ENCODE measurements at places on chromosomes 7 and 10.
A peak's percentile ranks its signal among the peaks of the same experiment; 100 is the strongest.

GRCh38 chr10:36345807-36346206 lies 703.7 kb upstream of the FZD8 start:
- no peak for DNase-seq

- no peak for DNase-seq
These were observed 118.1 kb upstream of the EGR2 start for GRCh38 chr10:62934258-62934657.

- no peak for DNase-seq
These were observed 390.8 kb downstream of the POM121L12 start for GRCh38 chr7:53426145-53426750.

GRCh38 chr7:36717586-36717985 lies 6.7 kb downstream of the AOAH start:
- DNase-seq, result no peak

DNA sequence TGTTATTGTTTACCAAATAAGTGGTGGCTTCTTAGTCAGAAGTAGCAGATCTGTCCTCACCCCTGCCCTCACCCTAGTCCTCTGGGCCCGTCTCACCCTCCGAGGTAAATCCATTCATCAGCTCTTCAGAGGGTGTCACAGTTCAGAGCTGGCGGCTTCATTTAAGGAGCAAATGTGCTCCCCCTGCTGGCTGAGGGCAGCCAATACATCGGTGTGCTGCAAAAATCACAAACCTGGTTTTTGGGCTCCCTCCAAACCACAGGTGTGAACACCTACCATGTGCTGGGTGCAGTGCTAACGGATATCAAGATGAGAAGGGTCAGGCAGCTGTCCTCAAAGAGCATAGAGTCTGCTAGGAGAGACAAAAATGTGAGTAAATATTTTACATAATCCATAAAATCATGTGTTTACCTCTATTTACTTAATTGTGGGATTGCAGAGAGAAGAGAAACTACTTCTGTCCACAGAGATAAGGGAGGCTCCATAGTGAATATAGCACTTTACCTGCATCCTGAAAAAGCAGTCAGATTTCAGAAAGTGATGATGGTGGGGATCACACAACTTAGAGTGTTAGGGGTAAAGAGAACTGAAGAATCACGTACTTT lies 15.5 kb upstream of the CRTAC1 start:
- no peak for DNase-seq

GRCh38 chr10:124419635-124420034 lies 912 bp upstream of the OAT start:
- no peak for DNase-seq

DNA sequence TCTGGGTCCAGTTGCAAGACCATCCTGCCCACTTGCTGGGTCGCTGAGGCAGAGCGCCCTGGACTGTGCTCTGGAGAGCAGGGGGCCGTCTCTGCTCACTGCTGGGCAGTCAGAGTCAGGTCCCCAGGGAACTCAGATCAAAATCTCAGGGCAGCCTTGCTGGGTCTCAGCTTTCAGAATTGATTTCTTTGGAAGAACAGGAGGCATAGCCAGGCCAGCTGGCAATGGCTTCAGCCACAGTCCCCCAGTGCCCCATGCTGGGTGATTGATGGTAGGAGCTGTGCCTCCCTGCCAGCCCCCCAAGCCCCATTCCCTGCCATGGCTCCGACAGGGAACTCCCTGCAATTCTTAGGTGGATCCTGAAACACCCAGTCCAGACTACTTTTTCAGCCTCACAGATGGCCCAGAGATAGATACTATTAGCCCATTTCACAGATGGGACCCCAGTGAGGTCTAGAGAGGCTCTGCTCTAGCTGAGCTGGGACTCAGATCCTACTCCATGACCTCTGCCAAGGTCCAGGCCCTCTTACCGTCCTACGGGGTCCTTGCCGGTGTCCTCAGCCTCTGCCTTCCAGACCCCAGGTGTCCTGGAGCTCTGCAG lies 467 bp downstream of the MMRN2 start:
- DNase-seq, result no peak

DNA sequence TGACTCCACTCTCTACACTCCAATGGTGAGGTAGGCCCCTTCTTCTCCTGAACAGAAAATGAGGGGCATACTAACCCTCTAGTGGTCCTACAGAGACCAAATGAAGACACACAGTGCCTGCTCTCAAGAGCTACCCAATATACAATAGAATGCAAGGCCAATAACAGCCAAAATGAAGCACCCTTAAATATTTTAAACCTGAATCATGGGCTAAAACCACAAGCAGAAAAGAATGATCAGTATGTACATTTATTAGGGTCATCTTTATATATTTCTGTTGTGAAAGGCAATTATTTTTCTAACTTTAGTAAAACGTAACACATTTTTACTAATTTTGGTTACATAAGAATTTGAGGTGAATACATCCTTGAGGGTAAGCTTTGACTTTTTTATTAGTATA lies 49.9 kb upstream of the COL1A2 start:
- no peak for DNase-seq

- DNase-seq, result no peak
These were observed 77.8 kb downstream of the TCF7L2 start for GRCh38 chr10:113027574-113028455.

DNA sequence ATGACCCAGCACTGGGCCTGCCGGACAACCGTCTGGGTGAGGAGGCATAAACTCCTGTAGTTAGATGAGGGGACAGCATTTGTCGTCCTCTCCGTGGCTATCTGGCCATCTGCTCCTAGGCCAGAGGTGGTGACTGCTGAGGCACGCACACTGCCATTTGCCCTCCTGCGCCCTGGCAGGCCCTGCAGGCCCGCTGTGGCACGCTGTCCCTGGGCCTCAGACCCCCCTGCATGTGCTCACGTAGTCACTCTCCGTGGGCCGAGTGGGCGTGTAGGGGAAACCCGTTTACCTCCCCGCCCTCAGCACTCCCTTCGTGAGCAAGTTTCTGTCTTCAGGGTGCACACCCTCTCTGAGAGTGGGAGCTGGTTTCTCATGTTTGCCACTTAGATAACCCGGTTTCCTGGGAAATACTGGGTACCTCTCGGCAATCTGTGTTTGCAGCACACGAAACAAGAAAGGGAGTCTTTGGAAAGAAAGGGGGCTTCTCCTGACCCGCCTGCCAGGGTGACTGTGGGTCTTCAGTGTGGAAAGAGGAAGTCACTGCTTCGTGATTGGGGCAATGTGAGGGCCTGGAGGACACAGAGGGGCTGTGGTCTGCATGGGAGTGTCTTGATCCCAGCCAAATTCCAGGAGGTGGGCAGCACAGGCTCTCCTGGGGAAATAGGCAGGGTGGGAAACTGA lies 10.8 kb downstream of the ADAMTS14 start:
- DNase-seq, result no peak

- DNase-seq, result no peak
These were observed 63.2 kb upstream of the KLF6 start for GRCh38 chr10:3848005-3848774.

DNA sequence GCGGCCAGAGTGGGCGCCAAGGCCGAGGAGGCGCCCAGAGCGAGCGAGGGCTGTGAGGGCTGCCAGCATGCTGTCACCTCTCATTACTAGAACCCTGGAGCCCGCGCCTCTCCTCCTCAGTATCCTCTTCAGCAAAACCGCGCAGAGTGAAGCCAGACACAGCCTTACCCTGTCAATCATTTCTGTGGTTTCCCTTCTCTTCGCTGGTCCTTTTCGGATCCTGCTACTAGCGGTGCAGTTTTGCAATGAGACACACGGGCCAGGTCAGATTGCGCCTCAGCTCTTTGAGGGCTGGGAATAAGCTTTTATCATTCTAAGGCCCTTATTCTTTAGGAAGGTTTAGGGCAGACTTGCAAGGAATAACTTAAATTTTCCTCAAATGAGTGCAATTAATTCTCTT lies 55.5 kb upstream of the FAM171A1 start:
- no peak for DNase-seq

DNA sequence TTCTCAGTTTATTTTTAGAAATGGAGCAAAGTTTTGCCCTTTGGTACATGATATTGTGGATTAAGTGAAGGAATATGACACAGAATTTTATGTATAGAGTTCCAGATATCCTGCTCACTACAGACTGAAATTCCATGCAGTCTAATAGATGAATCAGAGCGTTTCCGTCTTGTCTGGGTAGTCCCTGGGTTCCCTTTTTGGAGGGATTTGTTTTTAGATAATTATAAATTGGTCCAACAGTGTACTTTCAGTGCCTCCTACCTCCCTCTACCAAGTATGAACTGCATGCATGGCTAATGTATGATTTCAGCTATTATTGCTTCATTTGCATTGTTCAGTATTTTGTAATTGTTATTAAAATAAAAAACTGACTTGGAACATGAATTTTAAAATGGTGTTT lies 74.4 kb downstream of the SEPTIN7 start:
- peak; percentile 46 for DNase-seq

DNA sequence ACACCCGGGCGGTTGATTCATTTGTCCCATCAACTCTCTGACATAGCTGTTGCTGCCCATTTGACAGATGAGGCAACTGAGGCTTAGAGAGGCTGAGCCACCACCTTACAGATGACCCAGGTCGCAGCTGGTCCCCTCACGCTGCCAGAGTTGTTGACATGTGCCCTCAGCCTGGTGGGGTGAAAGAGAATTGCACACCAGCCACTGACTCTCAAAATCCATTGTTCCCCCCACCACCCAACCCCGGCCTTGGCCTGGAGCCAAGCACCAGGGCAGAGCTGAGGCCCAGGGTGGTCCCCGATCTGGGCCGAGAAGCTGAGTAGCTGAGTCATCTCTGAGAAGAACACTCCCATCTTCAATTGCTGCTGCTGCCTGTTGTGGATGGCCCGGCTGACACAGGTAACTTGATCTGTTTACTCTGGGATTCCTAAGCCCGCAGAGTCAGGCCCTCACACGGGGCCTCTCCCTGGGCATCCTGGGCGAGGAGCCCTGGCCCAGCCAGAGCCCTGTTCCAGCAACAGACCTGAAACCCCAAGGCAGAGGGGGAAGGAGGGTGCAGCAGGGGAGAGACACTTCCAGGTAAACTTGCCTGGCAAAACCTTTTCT lies 27.5 kb downstream of the PVRIG start:
- peak; percentile 17 for DNase-seq

DNA sequence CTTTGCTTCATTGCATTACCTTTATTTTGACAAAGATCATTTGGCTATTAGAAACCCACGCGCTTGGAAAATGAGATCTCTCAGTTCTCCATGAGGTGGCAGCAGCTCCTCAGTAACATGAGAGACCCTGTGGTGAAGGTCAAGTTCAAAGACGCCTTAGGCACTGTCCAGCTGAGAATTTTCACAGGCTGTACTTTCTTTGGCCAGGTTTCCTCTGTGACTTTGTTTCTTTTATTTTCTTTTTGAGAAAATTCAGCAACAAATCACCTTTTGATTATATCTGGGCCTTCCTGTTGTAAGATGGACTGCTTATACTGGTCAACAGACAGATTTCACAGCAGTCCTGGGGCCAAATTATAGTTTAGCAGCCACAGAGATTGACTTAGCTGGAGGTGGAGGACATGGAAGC lies 54.5 kb downstream of the RAB18 start:
- peak; percentile 10 for DNase-seq

All from AG04449 (cell line).